ENCODE measurements at places on chromosomes 13 and 19. TPM values are rescaled to one million over a fixed set of nuclear protein-coding genes. Genes with fewer than 3 reads are reported as not detected.

- no peak for DNase-seq
- H3K27ac ChIP-seq, result no peak overlapping the region
- H3K4me3 ChIP-seq, result no peak overlapping the region
- no peaks in the 10 kb centered on the region for H3K27me3 ChIP-seq
These were observed 158.8 kb upstream of the DACH1 start for GRCh38 chr13:72025836-72026235.

DNA sequence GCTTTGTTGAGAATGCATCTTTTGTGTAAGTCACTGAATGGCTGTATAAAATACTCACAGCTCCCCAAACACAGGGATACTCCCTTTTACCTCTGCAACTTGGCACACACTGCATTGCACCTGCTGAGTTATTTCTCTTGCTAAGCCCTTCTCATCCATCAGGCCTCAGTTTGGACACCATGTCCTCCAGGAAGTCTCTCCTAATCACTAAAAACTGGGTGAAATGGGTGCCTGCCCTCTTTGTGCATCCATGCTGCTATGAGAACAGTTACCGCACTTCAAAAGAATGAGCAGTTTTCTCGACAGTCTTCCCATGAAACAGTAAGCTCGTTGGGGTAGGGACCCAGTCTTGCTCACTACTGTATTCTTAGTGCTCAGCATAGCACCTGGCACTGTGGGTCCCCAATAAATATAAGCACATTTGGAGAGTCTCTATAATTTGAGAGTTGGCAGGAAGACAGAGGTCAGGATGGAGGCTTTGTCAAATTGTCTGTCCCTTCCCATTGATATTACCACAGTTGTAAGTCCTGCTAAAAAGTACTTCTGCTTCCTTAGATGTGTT is 4.6 kb upstream of the SLC25A30 start:
- DNase-seq, result no peak
- no peak overlapping the region for H3K4me3 ChIP-seq
- no peaks in the 10 kb centered on the region for H3K4me1 ChIP-seq
- H3K27me3 ChIP-seq, result no peaks in the 10 kb centered on the region
- no peaks in the 10 kb centered on the region for H3K36me3 ChIP-seq

DNA sequence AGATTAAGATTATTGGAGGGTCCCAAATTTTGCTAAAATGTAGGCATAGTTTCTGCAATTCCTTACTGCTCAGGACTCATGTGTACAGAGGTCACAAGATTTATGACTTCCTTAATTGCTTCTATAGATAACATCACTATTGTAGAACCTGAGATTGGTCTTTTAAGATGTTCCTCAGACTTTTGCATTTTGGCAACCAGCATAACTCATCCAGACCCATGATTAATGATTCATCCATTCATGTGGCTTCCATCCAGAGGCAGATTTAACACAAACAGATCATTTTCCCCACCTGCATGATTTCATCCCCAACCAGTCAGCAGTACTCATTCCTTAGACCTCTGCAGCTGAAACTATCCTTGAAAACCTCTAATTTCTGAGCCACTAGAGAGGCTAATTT is 34.5 kb upstream of the CEACAM8 start:
- H3K36me3 ChIP-seq, result no peaks in the 10 kb centered on the region
- no peak overlapping the region for H3K4me3 ChIP-seq
- no peaks in the 10 kb centered on the region for H3K27me3 ChIP-seq
- H3K4me1 ChIP-seq, result no peaks in the 10 kb centered on the region
- DNase-seq, result no peak

DNA sequence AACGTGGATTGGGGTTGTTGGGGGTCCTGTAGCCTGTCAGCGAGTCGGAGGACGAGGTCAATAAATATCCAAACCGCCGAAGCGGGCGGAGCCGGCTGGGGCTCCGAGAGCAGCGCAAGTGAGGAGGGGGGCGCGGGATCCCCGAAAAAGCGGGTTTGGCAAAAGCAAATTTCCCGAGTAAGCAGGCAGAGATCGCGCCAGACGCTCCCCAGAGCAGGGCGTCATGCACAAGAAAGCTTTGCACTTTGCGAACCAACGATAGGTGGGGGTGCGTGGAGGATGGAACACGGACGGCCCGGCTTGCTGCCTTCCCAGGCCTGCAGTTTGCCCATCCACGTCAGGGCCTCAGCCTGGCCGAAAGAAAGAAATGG is 754 bp upstream of the SIX5 start:
- no peaks in the 10 kb centered on the region for H3K36me3 ChIP-seq
- H3K4me3 ChIP-seq, result peak overlapping the region; percentile 69

IGFL2 gene
- not detected for total RNA-seq

DNA sequence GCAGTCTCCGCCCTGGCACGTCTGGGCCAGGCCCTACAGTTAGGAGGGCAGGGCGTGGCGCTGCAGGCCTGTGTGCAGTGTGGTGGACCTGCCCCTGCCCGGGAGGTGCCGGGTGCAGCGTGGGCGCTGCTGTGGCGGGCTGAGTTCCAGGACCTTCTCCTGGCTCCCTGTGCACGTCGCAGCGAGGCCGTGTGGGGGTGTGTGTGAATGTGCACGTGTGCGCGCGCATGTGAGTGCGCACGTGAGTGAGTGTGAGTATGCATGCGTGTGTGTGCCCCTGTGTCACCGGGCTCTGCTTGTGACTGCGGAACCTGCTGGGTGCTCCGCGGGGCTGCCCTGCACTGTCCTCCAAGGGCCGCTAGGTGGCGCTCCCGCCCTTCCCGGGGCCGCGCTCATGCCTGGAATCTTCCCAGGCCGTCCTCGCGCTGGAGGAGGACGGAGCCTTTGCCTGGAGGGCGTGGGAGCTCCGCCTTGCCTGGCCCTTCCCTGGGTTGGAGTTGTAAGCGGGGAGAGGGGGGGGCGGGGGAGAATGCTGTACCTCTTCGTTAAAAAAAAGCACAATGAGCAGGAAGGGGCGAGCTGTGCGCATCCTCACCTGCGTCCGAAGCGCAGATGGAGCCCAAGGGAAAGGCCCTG is 79.3 kb downstream of the KDM4B start:
- H3K4me3 ChIP-seq, result no peak overlapping the region
- peak; percentile 85 for DNase-seq
- H3K27ac ChIP-seq, result no peak overlapping the region
- no peaks in the 10 kb centered on the region for H3K27me3 ChIP-seq
- H3K4me1 ChIP-seq, result peaks cover 19% of the 10 kb centered on the region

FAAP24 gene
- 0.90 TPM for total RNA-seq

- H3K36me3 ChIP-seq, result no peaks in the 10 kb centered on the region
- DNase-seq, result no peak
- H3K27ac ChIP-seq, result no peak overlapping the region
- no peaks in the 10 kb centered on the region for H3K4me1 ChIP-seq
- no peak overlapping the region for H3K4me3 ChIP-seq
These were observed 482.2 kb upstream of the NBEA start for GRCh38 chr13:34459856-34460255.

- H3K36me3 ChIP-seq, result no peaks in the 10 kb centered on the region
- DNase-seq, result peak; percentile 41
- H3K4me1 ChIP-seq, result peaks cover 24% of the 10 kb centered on the region
- H3K27me3 ChIP-seq, result no peaks in the 10 kb centered on the region
- no peak overlapping the region for H3K4me3 ChIP-seq
These were observed 20.1 kb downstream of the RASA3 start for GRCh38 chr13:114112231-114112825.

DNA sequence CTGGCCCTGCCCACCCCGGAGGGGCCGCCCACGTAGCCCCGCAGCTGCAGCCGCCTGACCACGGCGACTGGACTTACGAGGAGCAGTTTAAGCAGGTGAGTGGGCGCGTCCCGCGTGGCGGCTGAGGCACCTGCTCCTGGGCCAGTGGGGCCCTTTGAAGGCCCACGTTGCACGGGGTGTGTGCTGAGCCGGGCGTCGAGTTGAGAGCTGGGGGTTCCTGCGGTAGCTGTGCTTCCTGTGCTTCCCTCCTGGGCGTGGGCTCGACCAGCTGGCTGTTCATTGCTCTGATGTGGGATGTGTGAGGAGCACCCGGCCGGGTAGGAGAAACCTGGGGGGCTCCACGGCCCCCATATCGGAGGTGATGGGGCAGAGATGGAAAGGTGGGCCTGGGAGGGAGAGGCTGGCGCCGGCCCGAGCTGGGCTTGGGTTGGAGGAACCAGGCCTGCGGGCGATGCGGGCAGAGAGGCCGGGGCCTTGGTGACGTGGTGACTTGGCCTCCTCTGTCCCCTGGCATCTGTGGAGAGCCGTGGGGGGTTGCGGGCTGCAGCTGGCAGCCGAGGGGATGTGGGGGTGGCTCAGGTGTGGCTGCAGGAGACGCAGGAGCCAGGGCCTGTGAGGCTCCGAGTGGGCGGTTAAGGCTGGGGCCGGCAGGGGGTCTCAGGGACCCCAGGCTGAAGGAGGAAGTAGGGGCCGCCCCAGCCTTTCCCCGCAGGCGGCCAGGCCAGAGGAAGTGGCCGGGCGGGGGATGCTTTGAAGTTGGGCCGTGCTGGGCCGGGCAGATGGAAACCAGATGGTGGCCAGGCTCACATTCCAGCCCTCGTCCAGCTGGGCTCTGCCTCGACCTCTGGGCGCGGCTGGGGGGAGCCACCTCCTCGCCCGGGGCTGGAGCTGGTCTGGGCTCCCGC is 7.1 kb downstream of the ARID3A start:
- peak; percentile 77 for DNase-seq
- H3K36me3 ChIP-seq, result peaks cover 8% of the 10 kb centered on the region
- no peak overlapping the region for H3K4me3 ChIP-seq
- H3K27me3 ChIP-seq, result no peaks in the 10 kb centered on the region

- H3K36me3 ChIP-seq, result no peaks in the 10 kb centered on the region
- no peak overlapping the region for H3K4me3 ChIP-seq
- no peaks in the 10 kb centered on the region for H3K27me3 ChIP-seq
- no peak overlapping the region for H3K27ac ChIP-seq
- DNase-seq, result no peak
- no peaks in the 10 kb centered on the region for H3K4me1 ChIP-seq
These were observed 1644.8 kb downstream of the PCDH9 start for GRCh38 chr13:65585346-65585745.

GRCh38 chr19:7454998-7455397 is 33.8 kb downstream of the PEX11G start:
- DNase-seq, result no peak
- H3K36me3 ChIP-seq, result peaks cover 71% of the 10 kb centered on the region
- H3K27me3 ChIP-seq, result no peaks in the 10 kb centered on the region
- H3K4me1 ChIP-seq, result no peaks in the 10 kb centered on the region
- no peak overlapping the region for H3K4me3 ChIP-seq

SULT2A1 gene
- total RNA-seq, result not detected

All from upper lobe of right lung (tissue), 1 donor.